CD4-positive, alpha-beta T cell treated with Interferon gamma for 1 hour (primary cell): ENCODE measurements at places on chromosomes 16 and 17.

GRCh38 chr17:54971147-54971546 lies 2.6 kb downstream of the STXBP4 start:
- DNase-seq, result no peak

DNA sequence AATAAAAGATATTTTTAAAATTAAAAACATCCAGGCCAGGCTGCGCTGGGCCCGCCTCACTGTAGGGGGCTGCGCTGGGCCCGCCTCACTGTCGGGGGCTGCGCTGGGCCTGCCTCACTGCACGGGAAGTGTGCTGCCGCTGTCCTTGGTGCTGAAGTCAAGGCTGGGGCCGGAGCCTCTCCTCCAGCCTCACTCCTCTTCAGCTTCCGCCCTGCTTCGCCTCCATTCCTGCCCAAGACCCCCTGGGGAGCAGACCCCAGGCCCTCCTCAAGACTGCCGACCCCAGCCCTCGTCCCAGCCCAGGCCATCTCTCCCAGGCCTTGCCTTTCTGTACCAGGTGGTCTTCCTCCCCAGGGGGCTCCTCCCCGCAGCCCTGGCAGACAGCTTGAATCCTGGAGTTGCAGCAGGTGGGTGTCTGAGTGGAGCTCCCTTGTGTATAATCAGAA lies 26.2 kb downstream of the ENDOV start:
- DNase-seq, result peak; percentile 9

- DNase-seq, result no peak
These were observed 56.4 kb downstream of the ABR start for GRCh38 chr17:1123393-1123831.

GRCh38 chr17:39400547-39401411 lies 647 bp downstream of the FBXL20 start:
- peak; percentile 1 for DNase-seq

- no peak for DNase-seq
These were observed 25.7 kb downstream of the CHD9 start for GRCh38 chr16:53080345-53081031.

- no peak for DNase-seq
These were observed 2.0 kb upstream of the HS3ST3B1 start for GRCh38 chr17:14298947-14299279.

- DNase-seq, result peak; percentile 59
These were observed 1.2 kb downstream of the GPR142 start for GRCh38 chr17:74368341-74369081.

DNA sequence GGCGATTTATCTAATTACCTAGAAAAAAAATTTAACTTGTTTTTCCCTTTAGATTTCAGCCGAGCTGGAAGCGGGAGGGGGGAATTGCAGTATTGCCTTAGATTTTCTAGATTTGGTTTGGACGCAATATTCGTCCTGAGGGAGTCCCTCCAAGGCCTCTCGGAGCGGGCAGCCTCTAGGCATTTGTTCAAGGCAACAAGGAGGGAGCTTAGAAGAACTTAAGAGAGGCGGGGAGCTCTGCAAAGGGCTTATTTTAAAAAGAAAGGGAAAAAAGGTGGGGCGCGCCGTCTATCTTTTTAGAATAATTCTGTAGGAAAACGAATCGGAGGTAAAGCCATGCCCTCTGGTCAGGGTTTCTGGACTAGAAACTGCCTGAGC lies 407 bp upstream of the TMEM94 start:
- no peak for DNase-seq

DNA sequence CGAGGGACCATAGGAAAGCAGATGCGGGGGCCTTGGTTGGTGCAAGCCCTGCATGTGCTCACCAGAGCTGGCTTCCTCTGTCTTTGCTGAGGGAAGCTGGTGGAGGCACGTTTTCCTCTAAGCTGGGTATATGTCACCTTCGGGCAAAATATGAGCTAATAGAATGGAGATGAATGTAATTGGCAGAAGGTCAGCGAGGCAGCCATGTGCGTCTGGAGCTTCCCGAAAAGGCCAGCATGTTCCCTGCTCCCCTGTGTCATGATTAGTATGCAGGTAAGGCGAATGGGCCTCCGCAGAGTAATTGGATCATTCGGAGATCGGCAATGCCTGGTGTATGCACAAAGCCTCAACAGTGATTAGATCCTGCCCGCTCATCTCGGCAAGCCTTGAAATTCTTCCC lies 806.2 kb upstream of the EEF2KMT start:
- DNase-seq, result no peak

DNA sequence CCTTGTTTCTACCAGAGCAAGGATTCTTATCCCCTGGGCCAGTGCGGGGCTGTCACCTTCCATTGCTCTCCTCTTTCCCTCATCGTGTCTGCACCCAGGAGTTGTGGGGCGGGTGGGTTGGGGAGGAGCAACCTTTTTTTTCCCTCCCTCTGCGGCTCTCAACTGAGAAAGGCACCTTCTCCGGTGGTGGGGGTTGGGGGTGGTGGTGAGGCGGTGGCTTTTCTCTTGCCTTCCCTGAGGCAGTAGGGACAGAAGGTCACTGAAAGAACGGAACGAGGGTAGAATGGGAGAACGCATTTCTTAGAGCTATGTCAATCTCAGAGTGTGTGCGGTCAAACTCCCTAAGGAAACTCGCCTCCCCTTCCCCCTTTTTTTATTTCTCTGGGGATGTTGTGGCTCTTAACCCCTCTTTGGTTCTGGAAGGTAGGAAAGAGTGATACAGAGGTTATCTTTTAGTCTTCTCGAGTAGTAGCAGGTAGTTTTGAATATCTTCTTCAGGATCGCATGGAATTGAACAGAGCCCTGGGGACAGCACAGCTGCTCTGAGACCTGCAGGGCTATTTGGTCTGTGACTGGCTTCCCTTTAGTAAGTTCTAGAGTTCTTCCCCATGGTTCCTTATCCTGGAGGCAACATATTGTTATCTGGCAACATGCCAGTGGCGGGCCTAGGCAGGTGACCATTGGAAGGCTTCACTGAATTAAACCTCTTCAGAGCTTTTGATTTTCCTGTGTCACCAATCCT lies 994 bp downstream of the CLTC start:
- DNase-seq, result peak; percentile 39

DNA sequence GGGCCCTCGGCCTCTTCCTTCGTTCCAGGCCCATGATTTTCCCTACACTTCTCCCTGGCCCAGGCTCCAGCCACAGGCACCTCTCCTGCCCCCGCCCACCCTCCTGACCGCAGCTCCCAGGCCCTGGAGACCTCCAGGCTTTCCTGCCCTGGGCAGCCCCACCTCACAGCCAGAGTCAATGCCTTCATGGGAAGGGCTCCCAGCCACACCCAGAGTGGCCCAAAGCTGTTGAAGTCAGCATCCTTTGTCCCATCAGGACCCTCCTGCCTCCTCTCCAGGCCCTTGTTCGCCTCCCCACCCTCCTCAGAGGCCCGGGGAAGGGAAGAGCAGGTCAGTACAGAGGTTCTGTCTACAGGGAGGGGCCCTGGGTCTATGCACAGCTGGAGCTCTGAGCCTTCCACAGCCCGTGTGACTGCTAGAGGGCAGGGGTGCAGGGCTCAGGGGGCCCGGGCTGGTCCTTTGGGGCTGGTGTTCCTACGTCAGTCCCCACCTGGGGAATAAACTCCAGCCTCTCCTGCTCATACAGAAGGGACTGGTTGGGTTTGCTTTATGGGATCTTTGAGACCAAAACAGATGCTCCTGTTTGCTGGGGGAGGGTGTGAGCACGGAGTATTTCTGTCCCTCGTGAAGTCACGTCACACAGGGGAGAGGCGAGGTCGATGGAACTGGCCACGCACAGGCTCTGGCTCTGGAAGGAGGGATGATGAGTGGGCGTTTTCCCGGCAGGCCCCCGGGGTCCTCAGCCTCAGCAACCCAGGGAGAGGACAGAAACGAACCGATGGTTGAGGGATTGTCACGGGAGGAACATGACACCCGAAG lies 20.3 kb downstream of the TRARG1 start:
- DNase-seq, result no peak

DNA sequence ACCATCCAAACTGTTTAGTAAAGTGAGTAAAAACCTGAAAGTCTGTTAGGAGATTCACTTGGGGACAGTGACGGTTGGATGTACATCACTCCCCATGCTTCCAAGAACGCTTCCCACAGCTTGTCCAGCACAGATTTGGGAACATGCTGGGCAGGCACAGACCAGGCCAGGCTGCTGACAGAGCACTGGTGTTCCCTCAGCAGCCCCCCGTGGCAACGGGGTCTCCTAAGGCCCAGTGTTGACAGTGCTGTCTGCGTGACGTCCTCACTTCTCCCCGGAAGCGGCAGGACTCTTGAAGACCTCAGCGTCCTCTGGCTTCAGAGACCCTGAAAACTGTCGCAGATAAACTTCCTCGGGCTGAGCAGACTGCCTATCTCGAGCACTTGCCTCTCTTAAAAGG lies 8.9 kb upstream of the TRPV3 start:
- no peak for DNase-seq

- DNase-seq, result no peak
These were observed 85.9 kb upstream of the PLCG2 start for GRCh38 chr16:81693041-81693743.

DNA sequence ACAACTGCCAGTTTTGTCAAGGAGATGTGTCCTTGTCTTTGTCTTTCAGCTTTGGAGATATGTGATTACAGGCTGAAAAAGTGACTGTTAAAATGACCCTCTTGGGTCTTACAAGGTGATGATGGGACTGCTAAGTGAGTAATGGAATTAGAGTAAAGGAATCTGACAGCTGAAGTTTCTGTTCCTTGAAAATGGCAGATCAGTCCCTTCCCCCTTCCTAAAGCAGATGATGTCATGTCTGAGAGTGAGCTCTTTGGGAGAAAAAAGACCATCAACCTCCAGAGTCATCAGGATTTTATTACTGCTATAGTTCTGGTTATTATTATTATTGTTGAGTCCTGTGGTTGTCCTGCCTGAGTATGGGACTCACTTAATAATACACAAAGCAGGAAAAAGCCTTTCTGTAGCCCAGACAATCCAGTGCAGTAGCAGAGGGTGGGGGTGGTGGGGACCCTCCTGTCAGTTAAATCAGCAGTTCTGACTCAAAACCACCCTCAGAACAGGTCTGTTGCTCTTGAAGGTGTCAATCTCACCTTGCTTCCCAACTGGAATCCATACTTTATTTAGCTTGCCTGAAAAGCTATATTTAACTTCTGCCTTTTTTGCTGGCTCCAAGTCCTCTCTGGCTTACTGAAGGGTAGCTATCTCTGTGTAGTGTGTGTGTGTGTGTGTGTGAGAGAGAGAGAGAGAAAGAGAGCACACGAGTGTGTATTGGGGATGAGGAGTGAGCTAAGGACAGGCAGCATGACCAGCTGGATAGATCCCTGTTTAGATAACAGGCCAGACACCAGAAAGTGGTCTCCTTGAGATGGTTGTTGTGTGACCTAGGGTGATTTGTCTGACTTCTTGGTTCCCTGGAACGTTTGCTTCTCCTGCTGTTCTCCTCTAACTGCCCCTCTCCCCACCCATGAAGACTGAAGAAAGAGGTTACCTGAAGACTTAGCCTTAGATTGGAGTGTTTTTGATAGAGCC lies 4.9 kb downstream of the HROB start:
- DNase-seq, result no peak

DNA sequence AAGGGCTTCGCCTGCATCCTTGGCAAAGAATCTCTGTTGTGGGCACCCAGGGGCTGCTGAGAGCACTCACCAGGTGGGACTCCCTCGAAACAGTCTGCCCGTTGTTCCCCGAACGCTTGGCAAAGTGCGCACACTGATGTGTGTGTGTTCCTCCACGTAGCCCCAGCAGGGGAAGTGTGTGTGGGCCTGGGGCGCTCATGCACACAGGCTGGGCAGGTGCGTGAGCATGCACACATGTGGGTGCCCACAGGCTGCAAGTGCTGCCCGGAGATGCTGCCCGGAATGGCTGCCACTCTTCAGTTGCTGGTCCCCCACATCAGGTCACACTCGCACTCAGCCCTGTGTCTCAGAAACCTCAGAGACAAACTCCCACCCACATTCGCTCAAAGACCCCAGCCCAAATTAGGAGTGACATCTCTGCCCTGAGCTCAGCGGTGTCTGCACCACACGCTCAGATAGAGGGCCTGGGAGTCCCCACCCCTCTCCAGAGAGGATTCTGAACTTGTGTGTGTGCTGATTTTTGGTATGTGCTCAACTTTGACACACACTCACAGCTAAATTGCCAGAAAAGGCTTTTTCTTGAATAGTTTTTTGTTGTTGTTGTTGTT lies 119.4 kb downstream of the MGAT5B start:
- DNase-seq, result peak; percentile 17

DNA sequence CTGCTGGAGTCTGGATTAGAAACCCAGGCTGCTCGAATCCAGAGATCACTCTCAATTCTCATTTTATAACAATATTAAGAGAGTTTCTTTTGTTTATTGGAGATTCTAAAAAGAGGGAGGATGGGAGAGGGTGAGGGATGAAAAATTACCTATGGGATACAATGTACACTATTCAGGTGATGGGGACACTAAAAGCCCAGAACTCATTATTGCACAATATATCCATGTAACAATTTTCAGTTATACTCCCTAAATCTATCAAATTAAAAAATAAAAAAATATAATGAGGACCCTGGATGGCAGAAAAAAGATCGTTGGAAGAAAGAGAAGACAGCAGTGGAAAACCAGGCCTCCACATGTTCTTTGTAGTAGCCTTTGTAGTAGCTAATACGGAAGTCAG lies 100.8 kb downstream of the CNTNAP4 start:
- DNase-seq, result no peak

GRCh38 chr17:81906476-81907218 lies 4.6 kb downstream of the PCYT2 start:
- DNase-seq, result no peak
